ENCODE measurements at places on chromosomes 12 and 14. TPM values are rescaled to one million over a fixed set of nuclear protein-coding genes. Genes with fewer than 3 reads are reported as not detected.
A peak's percentile ranks its signal among the peaks of the same experiment; 100 is the strongest.

The SPRING1 gene
- total RNA-seq: 24.2 TPM

The ETNK1 gene
- 60.8 TPM for total RNA-seq

The NDRG2 gene
- total RNA-seq: 30.8 TPM

The TMPRSS12 gene
- not detected for total RNA-seq

The CCDC177 gene
- total RNA-seq: not detected

- no peaks in the 10 kb centered on the region for H3K36me3 ChIP-seq
- no peak overlapping the region for H3K27ac ChIP-seq
- no peaks in the 10 kb centered on the region for H3K27me3 ChIP-seq
Measured at GRCh38 chr12:72647139-72647538, 375.0 kb downstream of the TRHDE start.

DNA sequence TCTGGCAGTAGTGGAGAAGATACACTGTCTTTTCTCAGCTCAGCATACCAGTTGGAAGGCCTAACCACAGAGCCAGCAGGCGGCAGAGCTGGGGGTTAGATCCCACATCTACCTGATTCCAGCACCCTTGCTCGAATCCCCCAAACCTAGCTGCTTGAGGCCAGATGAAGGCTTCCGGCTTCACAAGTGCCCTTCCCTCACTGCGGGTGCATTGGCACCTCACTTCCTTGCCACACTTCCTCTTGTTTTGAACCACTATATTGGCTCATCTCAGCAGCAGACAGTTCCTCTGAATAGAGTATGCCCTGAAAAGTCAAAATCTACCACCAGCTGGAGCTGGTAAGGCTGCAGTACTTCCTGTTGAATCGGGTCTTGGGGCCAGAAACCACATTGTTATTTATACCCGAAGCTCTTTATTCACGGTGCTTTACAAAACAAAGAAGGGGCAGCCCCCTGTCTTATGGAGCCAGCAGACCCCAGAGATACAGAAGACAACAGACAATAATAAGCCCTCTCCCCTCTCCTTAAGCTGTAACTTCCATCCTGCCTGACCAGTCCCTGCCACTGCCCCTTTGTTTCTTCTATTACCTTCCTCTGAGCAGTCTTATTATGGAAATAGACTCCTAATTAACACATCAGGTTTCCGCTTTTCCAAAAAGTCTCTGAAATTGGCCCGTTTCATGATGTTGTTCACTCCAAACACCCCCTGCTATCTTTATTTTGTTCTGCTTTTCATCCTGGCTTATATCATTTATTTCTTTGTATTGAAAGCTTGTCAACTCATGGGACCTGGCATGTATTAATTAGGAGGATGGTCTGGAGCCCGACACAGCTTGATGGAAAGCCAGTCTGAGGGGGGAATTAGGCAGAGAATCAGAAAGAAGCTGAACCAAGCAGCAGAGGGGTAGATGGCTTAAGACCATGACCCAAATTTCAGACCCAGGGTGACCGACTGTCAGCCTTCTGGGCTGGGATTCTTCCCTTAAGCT is 233.5 kb downstream of the EFCAB11 start:
- H3K4me1 ChIP-seq: peaks cover 83% of the 10 kb centered on the region
- H3K4me3 ChIP-seq: peak overlapping the region; percentile 65
- no peaks in the 10 kb centered on the region for H3K36me3 ChIP-seq
- no peaks in the 10 kb centered on the region for H3K27me3 ChIP-seq

DNA sequence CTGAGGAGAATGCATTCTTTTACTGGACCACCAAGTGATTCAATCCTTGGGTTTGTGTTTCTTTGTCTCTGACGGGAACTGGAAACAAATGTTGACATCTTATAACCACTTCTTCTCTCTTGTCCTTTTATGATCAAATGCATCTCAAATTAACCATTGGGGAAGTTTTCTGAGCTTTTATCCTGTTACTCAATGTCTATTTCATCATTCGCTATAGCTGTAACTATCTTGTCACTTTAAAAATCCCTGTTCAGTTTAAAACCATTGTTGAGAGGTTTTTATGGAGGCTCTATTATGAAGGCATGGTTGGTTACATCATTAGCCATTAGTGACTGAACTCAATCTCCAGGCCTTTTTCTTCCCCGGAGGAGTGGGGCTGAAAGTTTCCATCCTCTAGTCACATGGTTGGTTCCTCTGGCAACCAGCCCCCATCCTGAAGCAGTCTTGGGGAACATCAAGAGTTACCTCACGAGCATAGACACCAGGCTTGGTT is 2.7 kb upstream of the CLEC6A start:
- no peaks in the 10 kb centered on the region for H3K4me1 ChIP-seq
- H3K36me3 ChIP-seq: no peaks in the 10 kb centered on the region
- peaks cover 4% of the 10 kb centered on the region for H3K27me3 ChIP-seq
- no peak for DNase-seq
- H3K27ac ChIP-seq: no peak overlapping the region

GRCh38 chr12:24134092-24134491 is 184.6 kb upstream of the SOX5 start:
- H3K36me3 ChIP-seq: no peaks in the 10 kb centered on the region
- H3K27ac ChIP-seq: no peak overlapping the region
- DNase-seq: no peak

- H3K27ac ChIP-seq: no peak overlapping the region
- no peak for DNase-seq
- H3K4me1 ChIP-seq: no peaks in the 10 kb centered on the region
- H3K4me3 ChIP-seq: no peak overlapping the region
- H3K27me3 ChIP-seq: no peaks in the 10 kb centered on the region
- H3K36me3 ChIP-seq: no peaks in the 10 kb centered on the region
Measured at GRCh38 chr14:93128725-93129459, 13.2 kb upstream of the ITPK1 start.

DNA sequence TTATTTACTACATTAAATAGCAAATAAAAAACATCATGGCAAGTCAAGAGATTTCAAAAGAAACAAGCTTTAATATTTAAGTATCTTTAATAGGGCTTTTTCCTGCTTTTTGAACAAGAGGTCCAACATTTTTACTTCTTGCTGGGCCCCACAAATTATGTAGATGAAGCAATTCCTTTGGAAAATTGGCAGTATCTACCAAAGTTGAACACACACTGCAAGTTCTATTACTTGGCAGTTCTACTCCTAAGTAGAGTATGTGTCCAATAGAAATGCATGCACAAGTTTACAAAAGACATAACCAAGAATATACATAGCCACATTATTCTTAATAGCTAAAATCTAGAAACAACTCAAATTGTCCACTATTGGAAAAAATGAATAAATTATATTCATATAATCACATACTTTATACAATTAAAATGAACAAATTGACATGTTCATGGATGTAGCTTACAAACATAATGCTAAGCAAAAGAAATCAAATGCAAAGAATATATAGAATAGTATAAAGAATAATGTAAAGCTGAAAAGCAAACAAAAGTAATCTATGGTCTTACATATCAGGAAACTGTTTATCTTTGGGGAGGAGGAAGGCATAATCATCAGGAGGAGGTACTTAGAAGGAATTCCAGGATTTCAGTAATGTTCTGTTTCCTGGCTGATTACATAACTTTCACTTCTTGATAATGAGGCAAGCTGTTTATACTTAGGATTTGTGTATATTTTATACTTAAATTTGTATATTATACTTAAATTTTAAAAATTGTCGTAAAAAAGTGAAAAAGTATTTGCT is 6.5 kb upstream of the TMBIM4 start:
- no peaks in the 10 kb centered on the region for H3K4me1 ChIP-seq
- H3K36me3 ChIP-seq: peaks cover 8% of the 10 kb centered on the region
- no peak for DNase-seq
- no peak overlapping the region for H3K27ac ChIP-seq
- no peak overlapping the region for H3K4me3 ChIP-seq
- peaks cover 9% of the 10 kb centered on the region for H3K27me3 ChIP-seq

GRCh38 chr12:122423258-122424165 is 1.0 kb upstream of the CLIP1 start:
- DNase-seq: no peak
- no peaks in the 10 kb centered on the region for H3K27me3 ChIP-seq
- peak overlapping the region; percentile 87 for H3K27ac ChIP-seq

DNA sequence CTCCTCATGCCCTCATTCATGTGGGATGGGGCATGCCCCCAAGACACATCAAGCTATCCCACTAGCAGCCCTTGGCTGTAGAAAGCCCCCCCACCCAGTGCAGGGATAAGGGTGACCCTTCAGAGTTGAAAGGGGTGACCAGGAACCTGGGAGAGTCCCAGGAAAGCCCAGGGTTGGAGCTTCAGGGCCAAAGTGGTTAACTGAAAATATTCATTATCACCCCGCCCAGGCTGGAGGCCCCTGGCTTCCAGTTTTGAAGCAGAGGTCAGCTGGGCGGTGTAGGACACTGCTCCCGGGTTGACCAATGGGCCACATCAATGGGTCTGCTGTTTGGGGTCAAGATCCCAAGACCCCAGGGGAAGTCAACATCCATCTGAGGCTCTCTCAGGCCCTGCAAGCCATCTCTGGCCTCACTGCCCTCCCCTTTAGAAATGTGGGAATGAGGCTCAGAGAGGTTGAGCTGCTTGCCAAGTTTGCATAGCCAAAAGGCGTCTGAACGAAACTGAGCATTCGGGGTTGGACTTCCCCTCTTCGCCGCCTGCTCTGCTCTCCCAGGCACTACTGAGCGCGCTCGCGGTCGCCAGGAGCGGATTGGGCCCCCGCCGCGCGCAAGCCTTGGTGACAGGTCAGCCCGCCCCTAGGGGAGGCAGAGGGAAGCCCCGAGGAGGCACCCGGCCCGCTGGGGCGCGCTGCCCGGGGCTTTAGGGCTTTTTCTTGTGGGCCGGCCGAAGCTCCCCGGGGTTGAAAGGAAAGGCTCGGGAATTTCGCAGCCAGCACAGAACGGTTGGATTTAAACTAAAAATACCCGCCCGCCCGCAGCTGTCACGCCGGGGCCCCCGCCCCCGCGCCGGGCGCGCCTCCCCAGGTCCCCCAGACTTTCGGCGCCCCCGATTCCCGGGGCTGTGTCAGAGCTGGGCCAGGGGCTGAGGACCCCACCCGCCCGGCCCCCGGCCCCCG is 576 bp downstream of the SYNE3 start:
- H3K4me1 ChIP-seq: peaks cover 75% of the 10 kb centered on the region
- DNase-seq: peak; percentile 76

DNA sequence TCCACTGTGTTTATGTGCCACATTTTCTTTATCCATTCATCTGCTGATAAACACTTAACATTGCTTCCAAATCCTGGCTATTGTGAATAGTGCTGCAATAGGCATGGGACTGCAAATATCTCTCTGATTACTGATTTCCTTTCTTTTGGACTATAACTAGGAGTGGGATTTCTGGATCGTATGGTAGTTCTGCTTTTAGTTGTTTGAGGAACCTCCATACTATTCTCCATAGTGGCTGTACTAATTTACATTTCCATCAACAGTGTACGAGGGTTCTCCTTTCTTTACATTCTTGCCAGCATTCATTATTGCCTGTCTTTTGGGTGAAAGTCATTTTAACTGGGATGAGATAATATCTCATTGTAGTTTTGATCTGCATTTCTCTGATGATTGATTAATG is 47.6 kb downstream of the TAOK3 start:
- H3K27me3 ChIP-seq: no peaks in the 10 kb centered on the region
- peaks cover 8% of the 10 kb centered on the region for H3K36me3 ChIP-seq
- DNase-seq: no peak
- H3K27ac ChIP-seq: no peak overlapping the region

GRCh38 chr12:18383203-18383602 is 121.9 kb downstream of the PIK3C2G start:
- H3K36me3 ChIP-seq: no peaks in the 10 kb centered on the region
- H3K27ac ChIP-seq: no peak overlapping the region
- no peak overlapping the region for H3K4me3 ChIP-seq
- no peaks in the 10 kb centered on the region for H3K4me1 ChIP-seq
- DNase-seq: no peak

DNA sequence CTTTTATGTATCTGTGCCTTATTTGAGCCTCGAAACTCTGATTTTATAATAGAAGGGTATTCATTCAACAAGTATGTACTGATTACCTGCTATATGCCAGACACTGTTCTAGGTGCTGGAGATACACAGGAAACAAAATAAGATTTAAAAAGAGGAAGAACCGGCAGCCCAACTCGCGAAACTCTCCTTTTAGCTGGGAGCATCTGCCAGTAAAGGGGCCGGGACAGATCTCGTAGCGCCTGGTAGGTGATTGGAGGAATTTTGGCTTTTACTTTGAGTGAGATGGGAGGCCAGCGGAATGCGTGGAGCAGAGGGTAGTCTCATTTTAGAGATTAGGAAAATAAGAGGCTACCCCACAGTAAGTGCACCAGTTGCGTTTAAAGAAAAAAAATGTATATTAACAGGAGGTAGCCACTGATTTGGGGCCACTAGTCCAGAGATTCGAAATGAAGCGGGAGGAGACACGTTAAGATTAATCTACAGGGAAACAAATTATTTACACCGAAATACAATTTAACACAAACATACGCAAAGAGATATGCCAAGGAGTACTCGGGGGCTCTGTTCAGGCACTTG is 520 bp upstream of the MON2 start:
- H3K27me3 ChIP-seq: no peaks in the 10 kb centered on the region
- H3K4me1 ChIP-seq: peaks cover 14% of the 10 kb centered on the region
- peak overlapping the region; percentile 88 for H3K4me3 ChIP-seq
- peak; percentile 7 for DNase-seq
- H3K27ac ChIP-seq: peak overlapping the region; percentile 95

GRCh38 chr14:50001151-50001998 is 108.5 kb downstream of the ARF6 start:
- no peaks in the 10 kb centered on the region for H3K27me3 ChIP-seq
- peak overlapping the region; percentile 96 for H3K27ac ChIP-seq
- H3K4me3 ChIP-seq: peak overlapping the region; percentile 91
- H3K36me3 ChIP-seq: no peaks in the 10 kb centered on the region

- no peaks in the 10 kb centered on the region for H3K27me3 ChIP-seq
- peak overlapping the region; percentile 78 for H3K4me3 ChIP-seq
- no peak for DNase-seq
Measured at GRCh38 chr12:110577864-110578693, 5.0 kb downstream of the PPTC7 start.

DNA sequence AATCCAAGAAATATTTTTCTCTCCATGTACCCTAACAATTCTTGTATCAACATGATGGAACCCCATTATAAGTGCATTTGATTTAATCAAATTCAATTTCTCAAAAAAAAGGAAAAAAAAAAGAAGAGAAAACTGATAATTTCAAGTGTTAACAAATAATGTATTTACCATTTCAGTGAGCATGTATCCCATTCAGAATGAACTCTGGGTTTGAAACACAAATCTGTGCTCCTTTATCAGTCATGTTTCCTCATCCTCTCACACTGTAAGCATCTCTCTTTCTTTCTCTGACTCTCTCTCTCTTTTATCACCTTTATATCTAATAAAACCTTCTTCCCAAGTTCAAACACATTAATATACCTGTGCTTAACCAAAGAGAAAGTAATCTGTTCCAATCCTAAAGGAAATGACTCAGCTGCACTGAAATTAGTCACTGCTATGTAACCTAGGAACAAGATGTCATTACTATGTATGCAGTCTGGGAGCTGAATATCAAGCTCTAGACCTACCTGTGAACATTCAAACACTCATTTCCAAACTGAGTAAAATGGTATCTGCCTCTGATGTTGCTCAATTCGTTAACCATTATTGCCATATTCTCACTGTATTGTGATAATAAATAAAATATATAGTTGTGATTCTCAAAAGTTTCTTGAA is 135.0 kb upstream of the LRIG3 start:
- H3K27ac ChIP-seq: no peak overlapping the region
- no peaks in the 10 kb centered on the region for H3K27me3 ChIP-seq
- DNase-seq: no peak
- no peaks in the 10 kb centered on the region for H3K4me1 ChIP-seq

GRCh38 chr14:36070031-36070719 is 106.3 kb downstream of the PTCSC3 start:
- no peak overlapping the region for H3K27ac ChIP-seq
- DNase-seq: no peak
- no peak overlapping the region for H3K4me3 ChIP-seq
- H3K36me3 ChIP-seq: no peaks in the 10 kb centered on the region
